ENCODE measurements at places on chromosomes 6 and 20.

- no peak for DNase-seq
- no peak overlapping the region for H3K4me3 ChIP-seq
- no peaks in the 10 kb centered on the region for H3K4me1 ChIP-seq
- no peaks in the 10 kb centered on the region for H3K36me3 ChIP-seq
- no peak overlapping the region for H3K27ac ChIP-seq
- no peaks in the 10 kb centered on the region for H3K27me3 ChIP-seq
Measured at GRCh38 chr20:36421641-36422040, 115.5 kb downstream of the DLGAP4 start.

- no peaks in the 10 kb centered on the region for H3K27me3 ChIP-seq
- H3K27ac ChIP-seq = no peak overlapping the region
- H3K4me3 ChIP-seq = no peak overlapping the region
Measured at GRCh38 chr6:2078888-2079287, 166.5 kb downstream of the GMDS start.

DNA sequence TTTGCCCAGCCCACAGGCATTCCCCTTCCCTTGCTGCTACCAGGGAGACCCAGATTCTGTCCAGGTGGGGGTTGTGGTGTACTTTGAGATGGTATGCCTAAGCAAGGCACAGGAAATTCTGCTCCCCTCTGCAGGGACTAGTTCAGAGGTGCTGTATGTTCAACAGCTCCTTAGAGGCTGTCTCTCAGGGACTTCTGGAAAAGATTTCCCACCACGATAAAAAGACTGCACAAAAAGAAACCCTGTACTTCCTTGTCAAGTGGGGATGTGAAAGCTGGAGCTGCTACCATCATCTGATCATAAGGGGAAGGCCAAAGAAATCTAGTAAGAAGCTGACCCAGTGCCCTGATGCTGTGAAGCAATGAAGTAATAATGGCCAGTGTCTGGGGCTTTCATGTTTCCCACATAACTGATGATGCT is 51.5 kb upstream of the SMIM29 start:
- no peak overlapping the region for H3K4me3 ChIP-seq
- H3K36me3 ChIP-seq = no peaks in the 10 kb centered on the region
- H3K4me1 ChIP-seq = peaks cover 44% of the 10 kb centered on the region
- H3K27me3 ChIP-seq = no peaks in the 10 kb centered on the region
- DNase-seq = peak; percentile 33

GRCh38 chr6:41560431-41561192 is 14.4 kb downstream of the FOXP4 start:
- H3K27me3 ChIP-seq = no peaks in the 10 kb centered on the region
- H3K36me3 ChIP-seq = peaks cover 6% of the 10 kb centered on the region
- peak overlapping the region; percentile 92 for H3K27ac ChIP-seq
- H3K4me1 ChIP-seq = peaks cover 24% of the 10 kb centered on the region
- DNase-seq = peak; percentile 91

Measured in B cell (primary cell).